A549 treated with Mapracorat at 1 μM for 4 hours (cell line): ENCODE measurements at places on chromosomes 12 and 14. TPM values are rescaled to one million over a fixed set of nuclear protein-coding genes. Genes with fewer than 3 reads are reported as not detected.

The EGLN3 gene
- 3.3 to 5.1 TPM (median 3.6 TPM) in 5 replicates for total RNA-seq

The CACNA2D4 gene
- total RNA-seq: not detected in 5 replicates

The LRRIQ1 gene
- total RNA-seq: 0.42 to 0.82 TPM (median 0.62 TPM) in 5 replicates

The MYH6 gene
- 0.03 to 0.11 TPM (median 0.06 TPM) in 4 of 5 replicates, not detected in the other for total RNA-seq

The LRTM2 gene
- 0.05 TPM in 1 of 5 replicates, not detected in the others for total RNA-seq

The L2HGDH gene
- total RNA-seq: 8.0 to 12.2 TPM (median 9.8 TPM) in 5 replicates

The HELB gene
- total RNA-seq: 0.80 to 1.4 TPM (median 1.3 TPM) in 5 replicates

The GXYLT1 gene
- 10.7 to 14.8 TPM (median 13.7 TPM) in 5 replicates for total RNA-seq

The RPGRIP1 gene
- total RNA-seq: 0.10 to 0.45 TPM (median 0.26 TPM) in 5 replicates

The MTRFR gene
- 13.4 to 17.6 TPM (median 17.0 TPM) in 5 replicates for total RNA-seq

The LGR5 gene
- not detected in 5 replicates for total RNA-seq

The RFX4 gene
- not detected in 5 replicates for total RNA-seq

The MBIP gene
- total RNA-seq: 11.3 to 18.1 TPM (median 15.8 TPM) in 5 replicates

The TMX1 gene
- total RNA-seq: 33.3 to 49.8 TPM (median 38.2 TPM) in 5 replicates

The SUDS3 gene
- 12.6 to 16.1 TPM (median 14.9 TPM) in 5 replicates for total RNA-seq

The PTCSC3 gene
- total RNA-seq: not detected in 5 replicates
